ENCODE measurements at places on chromosomes 7 and 10.

DNA sequence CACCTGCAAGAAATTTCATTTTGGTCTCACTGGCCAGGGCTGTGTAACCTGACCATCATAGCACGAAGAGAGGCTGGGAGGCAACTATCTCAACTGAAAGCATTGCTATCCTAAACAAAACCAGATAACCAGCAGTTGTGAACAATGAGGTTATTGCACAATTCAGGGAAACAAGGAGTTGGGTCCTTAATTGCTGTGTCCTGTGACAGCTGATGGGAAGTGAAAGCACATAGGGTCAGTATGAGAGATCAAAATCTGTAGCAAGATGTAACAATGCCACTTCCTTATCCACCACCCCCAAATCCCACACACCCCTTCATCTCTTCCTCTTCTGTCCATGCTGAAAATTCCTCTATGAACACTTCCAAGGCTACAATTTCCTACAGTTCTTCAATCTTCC, 80.2 kb downstream of the HTR7 start:
- no peak for DNase-seq

DNA sequence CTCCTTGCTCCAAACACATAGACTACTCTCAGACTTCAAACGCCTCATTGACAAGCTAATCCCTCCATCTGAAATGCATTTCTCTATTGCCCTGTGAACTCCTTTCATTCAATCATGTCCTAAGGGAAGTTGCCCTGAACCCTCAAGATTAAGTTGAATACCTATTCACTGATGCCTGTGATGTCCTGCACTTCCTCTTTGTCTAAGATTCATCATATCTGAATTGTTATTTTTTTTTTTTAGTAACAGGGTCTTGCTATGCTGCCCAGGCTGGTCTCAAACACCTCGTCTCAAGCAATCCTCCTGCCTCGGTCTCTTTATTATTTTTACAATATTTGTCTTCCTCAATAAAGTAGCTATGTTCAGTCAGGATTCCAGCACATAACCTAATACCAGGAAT, 3.2 kb downstream of the PSMA2 start:
- DNase-seq, result no peak

DNA sequence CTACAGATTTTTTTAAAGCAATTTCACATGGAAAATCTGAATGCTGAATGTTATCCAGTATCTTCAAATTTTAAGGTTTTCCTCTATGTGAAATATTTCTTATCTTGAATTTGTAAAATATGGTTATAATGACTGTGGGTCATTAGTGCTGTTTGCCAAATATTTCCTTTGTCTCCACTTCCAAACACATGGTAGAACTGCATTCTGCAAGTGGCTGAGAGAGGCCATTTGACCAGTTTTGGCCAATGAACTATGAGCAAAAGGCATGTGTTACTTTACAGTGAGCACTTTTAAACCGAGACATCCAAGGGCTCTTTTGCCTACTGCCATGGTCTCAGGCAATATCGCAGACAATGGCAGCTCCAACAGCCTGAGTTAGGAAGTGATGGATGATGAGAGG, 117.2 kb upstream of the RSU1 start:
- no peak for DNase-seq

- DNase-seq, result peak; percentile 65
Observed at GRCh38 chr10:5449823-5450222, 37.5 kb downstream of the NET1 start.

DNA sequence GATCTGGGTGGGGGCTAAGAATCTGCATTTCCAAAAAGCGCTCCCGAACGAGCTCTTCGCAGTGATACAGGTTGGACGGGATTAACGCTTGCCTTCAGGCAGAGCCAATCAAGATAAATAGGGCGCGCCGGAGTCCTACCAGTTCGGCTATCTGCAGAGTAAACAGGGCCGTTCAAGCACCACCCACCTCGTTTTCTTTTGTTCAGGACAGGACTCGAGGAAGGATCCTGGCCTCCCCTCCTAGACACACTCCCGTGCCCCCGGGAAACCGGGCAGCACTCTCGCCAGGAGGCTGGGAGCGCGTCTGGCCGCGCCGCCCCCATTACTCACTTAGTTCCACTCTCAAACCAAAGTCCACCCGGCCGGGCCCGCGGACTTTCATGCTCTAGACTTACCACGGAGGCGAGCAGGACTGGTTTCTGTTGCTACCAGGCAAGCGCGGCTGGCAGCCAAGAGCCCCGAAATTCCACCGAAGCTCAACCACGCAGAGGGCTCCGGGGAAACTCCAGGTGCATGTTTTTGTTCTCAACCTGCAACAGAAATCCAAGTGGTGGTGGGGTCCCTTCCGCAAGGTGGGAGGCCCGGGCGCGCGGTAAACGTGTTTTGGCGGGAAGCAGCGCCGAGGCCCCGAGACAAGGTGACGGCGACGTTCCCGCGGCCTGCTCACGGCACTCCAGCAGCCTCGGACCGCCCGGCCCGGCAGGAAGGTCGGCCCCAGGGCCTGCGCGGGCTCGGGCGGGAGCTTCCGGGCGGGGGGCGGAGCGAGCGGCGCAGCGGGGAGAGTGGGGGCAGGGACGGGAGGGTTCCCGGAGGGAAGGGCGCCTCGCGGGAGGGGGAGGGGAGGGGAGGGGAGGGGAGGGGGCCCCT, 12.7 kb downstream of the HNRNPF start:
- DNase-seq, result peak; percentile 22

GRCh38 chr7:106841896-106842390, 23.1 kb upstream of the PIK3CG start:
- no peak for DNase-seq

DNA sequence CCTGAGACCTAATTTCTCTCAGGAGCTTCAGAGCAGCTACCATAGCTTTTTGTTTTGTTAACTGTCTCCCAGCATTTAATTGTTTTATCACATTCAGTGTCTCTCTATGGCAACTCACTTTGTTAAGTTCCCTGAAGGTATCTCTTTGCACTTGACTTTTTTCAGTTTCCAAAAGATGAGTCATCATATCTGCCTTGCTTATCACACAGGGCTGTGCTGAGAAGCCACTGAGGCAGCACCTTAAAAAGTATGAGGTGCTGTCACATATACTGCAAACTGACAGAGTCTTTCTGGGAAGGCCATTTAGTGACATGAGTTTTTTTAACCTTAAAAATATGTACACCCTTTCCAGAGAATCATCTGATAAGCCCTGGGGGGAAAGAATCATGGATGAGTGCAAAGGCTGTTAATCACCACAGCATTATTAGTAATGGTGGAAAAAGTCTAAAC, 56.8 kb downstream of the PPP1R3C start:
- no peak for DNase-seq

DNA sequence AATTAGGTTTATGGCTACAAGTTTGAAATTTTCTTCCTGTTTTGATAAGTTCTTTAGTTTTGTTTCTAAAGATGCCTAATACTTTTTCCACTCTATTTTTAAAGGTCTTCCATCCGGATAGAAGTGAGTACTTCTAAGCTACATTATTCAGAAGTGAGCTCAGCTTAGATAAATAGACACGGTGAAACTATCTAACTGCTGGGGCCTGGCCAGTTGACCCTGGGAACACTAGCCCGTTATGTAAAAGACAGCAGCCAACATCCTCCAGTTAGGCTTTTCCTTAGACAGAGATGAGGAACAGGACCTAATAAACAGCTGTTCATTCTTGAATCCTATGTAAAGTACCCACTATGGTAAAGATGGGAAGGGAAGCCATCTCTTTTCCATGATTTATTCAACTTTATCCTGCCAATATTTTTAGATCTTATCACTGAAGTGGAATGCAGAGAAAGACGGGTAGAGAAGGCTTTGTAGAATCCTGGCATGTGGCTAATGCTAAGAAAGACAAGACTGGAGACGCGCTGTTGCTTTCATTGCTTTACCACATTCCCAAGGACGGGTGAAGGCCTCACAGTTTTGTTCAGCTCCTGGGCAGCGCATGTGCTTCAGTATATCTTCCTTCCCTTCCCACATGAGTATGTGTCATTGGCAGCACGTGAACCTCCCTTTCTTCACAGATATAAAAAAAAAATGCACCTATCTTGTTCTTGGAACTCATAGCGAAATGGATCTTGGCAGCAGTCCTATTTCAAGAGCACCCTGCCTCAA, 340.0 kb upstream of the MEOX2 start:
- no peak for DNase-seq

DNA sequence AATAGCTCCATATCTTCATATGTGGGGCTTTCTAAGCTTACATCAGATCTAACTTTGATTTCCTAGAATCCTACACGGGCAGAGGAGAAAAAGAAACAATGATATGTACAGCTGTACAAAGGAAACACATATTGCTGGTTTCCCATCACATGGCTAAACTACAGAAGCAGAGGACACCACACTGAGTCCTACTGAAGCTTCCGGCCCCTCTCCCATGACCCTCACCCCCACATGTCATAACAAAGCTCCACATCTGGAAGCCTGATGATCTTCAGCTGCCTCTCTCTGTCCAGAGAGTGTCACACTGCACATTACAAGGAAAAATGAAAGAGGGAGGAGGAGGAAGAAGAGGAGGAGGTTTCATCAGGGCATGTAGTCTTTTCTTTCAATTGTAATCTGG, 14.0 kb downstream of the SLC16A12 start:
- no peak for DNase-seq

DNA sequence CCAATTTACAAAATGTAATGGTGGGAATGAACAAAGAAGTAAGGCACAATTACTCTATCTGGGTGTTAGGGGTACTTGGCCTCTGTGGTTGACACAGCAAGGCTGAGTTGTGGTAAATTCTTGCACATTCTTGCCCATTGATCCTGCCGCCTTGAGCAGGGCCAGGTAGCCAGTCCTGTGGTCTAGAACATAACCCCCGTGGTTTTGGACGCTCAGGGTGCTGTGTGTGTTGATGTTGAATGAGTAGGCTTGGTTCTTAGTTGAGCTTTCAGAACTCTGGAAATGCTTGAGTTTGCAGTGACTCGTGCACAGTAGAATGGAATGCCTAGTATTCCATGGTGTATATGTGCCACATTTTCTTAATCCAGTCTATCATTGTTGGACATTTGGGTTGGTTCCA, 42.3 kb upstream of the CDHR3 start:
- no peak for DNase-seq

DNA sequence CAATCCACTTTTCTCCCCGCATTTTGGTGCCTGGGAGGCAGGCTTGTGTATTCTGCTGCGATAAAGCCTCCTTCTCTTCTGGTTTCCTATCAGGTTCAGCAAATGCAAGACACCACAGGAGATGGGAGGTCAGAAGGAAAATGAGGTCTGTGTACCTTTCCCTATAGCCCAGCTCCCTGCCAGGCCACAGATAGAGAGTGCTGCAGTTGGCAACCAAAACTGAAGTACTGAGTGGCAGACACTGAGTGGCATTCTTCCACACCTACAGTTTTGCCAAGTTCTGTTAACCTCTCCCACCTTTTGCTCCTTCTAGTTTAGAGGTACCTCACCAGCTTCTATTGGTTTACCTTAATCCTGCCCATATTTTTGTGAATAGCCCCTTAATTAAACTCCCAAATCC, 948.4 kb downstream of the SORCS1 start:
- DNase-seq, result no peak

DNA sequence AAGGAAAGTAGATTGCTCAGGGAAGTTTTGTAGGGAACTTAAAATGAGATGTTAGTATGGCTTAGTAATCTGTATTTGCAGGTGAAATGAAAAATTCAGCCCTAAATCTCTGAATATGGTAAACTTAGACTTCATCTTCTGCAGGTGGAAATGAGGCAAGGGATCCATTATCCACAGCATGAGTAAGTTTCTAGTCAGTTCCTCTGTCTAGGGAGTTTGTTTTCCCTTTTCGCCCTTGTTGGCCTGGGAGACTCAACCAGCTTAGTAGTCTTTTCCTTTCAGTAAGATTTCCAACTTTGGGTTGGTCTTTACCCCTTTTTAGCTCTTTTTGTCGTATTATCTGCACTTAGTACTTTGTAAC, 65.6 kb downstream of the ZEB1 start:
- no peak for DNase-seq

- no peak for DNase-seq
Observed at GRCh38 chr10:50322077-50322476, 70.8 kb upstream of the ASAH2 start.

DNA sequence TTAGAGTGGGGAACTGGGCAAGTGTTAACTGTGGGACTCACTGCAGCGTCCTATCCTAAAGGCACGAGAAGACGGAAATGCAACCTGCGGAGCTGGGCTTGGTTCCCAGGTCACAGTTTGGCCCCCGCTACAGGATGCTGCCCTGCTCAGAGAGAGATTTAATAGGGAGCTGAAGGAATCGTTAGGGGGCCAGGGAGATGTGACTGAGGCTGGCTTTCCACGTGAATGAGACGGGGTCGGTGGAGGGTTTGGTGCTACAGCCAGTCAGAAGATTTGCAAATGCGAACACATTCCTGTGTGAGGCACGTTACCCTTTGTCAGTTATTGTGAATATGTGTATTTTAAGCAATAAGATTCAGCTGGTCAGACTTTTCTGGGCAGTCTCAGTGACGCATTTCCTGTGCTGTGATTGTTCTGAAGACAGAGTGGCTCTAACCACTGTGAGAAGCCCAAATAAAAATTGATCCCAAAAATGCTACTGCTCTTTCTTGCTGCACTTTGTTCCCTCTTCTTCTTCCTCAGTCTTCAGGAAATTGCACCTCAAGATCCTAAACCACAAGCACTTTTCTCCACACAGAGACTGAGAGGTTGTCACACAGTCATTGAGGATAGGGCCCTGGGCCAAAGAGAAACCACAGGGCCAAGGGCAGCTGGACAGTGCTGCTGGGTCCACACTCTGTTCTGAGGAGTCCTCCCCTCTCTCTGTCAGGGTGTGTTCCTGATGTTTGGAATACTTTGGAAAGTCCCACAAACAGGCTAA, 21.2 kb downstream of the CYP17A1 start:
- no peak for DNase-seq

- DNase-seq, result no peak
Observed at GRCh38 chr7:45237788-45238461, 80.3 kb downstream of the RAMP3 start.

- DNase-seq, result no peak
Observed at GRCh38 chr7:73487486-73487885, 34.6 kb downstream of the BAZ1B start.

- DNase-seq, result peak; percentile 39
Observed at GRCh38 chr10:22988581-22989360, 60.9 kb downstream of the ARMC3 start.

- no peak for DNase-seq
Observed at GRCh38 chr7:11620406-11621253, 211.4 kb downstream of the THSD7A start.

- DNase-seq, result no peak
Observed at GRCh38 chr7:12130609-12131008, 80.5 kb upstream of the TMEM106B start.

- peak; percentile 44 for DNase-seq
Observed at GRCh38 chr10:126278851-126279250, 109.4 kb downstream of the ADAM12 start.

DNA sequence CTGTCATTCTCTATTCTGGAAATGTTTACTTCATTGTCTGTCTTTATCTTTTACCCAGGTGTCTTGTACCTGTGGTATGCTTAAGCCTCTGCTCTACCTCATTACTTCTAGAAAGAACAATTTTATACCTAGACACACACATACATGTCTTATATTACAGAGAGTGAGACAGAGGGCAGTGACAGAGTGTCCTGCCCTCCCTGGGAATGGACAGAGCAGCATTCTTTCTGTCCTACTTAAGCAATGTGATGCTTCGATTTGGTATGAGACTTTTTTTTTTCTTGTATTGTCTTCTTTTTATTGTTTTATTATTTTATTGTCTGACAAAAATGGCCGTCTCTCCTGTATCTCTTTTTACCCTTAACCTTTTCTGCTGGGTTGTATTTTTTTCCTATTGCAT, 286.1 kb downstream of the EXOC4 start:
- DNase-seq, result no peak

GRCh38 chr10:31646519-31646918, 282.1 kb downstream of the ARHGAP12 start:
- DNase-seq, result no peak

GRCh38 chr10:23158370-23158769, 33.7 kb upstream of the PTF1A start:
- DNase-seq, result peak; percentile 32

GRCh38 chr7:150962553-150963399, 15.3 kb downstream of the KCNH2 start:
- peak; percentile 3 for DNase-seq
